Urothelium cell line (cell line): ENCODE measurements at places on chromosomes 1 and 21.

DNA sequence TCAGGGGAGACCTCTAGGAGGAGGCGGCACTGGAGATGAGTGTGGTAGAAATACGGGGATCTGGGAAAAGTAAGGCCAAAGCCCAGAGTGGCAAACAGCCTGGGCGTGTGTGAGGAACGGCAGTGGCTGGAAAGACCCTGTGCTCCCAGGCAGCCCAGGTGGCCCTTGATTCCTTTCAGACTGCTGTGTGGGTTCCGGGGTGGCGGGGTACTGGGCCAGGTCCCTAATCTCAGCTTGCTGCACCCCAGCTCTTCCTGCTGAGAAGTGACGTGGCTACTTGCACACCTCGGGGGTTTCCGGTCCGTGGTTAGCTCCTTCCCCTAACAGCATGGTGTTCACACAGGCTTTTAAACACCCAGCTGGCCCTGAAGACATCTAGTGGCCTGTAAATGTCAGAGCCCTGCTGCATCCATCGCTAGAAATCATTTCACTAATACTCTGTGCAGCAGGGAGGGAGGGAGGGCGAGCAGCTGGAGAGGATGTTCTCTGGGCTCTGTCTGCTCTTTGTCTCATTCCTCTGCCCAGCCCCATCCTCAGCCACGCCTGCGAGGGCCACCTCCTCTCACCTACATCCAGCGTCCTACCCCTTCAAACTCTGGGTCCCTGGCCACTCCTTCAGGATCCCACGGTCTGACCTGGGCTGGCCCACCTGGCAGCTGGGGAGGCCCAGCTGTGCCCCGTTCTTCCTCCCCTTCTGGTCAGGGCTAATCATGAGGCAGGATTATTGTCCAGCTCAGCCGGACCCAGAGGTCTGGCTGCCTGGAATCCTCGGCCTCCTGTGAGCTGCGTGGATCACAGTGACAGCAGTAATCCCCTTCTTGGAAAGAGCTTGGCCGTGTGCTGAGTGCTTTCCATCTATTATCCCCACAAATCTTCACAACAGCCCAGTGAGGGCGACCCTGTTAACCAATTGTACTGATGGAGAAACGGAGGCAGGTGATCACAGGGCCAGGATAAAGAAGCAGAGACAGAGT, 7.2 kb downstream of the ZDHHC18 start:
- no peak for DNase-seq

DNA sequence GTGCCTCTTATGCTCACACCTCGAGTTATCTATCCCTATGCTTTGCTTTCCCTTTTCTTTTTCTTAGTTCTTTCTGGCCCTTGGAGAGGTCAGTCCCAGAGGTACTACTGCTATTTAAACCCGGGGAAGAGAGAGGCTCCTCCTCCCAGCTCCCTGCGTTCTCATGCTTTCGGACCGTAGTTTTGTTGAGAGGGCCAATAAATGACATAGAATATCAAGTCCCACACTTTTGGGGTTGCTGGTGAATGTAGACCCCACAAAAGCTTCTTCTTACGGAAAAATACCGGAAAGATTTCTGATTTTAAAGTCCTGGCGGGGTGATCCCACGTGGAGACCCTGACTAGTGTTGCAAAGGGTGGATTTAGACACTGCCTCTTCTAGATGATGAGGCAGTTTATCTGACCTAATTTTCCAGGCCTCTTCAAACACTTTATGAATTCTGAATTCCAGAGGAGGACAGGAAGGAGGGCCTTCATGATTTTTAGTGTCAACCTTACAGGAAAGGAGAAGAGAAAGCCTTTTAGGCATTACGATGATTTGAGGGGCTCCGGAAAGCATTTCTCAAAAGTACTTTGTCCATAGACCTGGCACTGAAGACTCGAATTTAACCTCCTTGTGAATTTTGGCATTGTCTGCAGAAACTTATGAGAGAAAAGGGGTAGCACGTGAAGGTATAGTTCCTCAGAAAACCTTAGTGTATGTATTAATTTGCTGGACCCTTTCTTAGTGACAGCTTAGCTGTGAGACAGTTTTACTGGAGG, 694 bp downstream of the TMEM167B start:
- DNase-seq: peak; percentile 55

DNA sequence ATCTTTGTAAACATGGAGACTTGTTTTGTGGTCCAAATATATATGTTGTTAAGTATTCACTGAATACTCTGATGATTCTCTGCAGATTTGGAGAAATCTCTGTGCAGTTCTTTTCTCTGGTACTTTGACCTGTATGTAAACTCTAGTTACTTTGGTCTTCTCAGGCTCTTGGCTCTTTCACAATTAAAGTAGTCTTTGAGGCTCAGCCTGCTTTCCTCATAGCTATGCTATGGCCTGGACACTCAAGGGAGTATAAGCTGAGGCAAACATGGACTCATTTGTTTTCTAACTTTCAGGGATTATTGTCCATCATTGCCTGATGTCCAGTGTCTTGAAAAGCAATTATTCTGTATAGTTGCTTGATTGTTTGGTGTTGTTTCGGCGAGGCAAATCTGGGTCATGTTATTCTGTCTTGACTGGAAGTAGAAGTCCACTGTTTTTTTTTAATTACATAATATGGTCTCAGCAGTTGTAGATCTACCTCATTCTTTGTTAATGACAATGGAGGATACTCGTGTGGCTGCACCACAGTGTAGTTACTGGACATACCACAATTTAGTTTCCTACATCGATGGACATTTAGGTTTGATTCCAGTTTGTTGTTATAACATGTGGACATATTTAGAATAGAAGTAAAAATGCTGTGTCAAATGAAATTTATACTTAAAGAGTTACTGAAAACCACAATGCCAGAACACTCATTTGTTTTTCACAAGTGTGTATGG, 9.2 kb downstream of the PTBP2 start:
- no peak for DNase-seq

- peak; percentile 48 for DNase-seq
Measured at GRCh38 chr1:160416369-160416768, 16.0 kb downstream of the VANGL2 start.

DNA sequence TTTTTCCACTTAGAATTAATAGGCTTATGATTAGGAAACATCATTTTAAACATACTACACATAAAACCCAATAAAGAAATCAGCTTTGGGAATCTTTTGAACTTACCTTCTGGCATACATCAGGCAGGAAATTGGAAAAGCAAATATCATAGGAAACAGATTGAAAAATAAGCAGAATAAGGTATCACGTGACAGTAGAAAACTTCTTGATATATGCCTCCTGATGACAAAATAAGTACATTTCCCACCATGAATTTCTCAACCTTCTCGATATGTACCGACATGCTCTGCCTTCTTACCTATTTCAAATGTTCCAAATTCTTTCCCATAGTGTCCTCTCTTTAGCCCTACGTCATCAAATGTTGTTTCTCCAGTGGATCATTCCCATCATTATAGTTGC, 72.4 kb downstream of the CLCA4 start:
- no peak for DNase-seq
